Stimulated activated CD8-positive, alpha-beta memory T cell treated with anti-CD3 and anti-CD28 coated beads, Interleukin-15, amount 100 ng/mL, for 48 hours (primary cell): ENCODE measurements at places on chromosomes 3 and 15.

GRCh38 chr15:79832367-79833120 is 64.3 kb downstream of the MTHFS start:
- DNase-seq: no peak

GRCh38 chr3:153313302-153313965 is 151.4 kb downstream of the RAP2B start:
- no peak for DNase-seq

GRCh38 chr15:42503825-42504224 is 8.4 kb downstream of the SNAP23 start:
- no peak for DNase-seq

- DNase-seq: no peak
Measured at GRCh38 chr3:112640276-112640929, 540 bp downstream of the CCDC80 start.

GRCh38 chr3:124934577-124934976 is at the start of gene MUC13:
MUC13 (minus strand) TSS chr3:124934751; CDS start chr3:124934712, 39 bp downstream.
- no peak for DNase-seq

- no peak for DNase-seq
Measured at GRCh38 chr3:55623786-55624185, 136.7 kb upstream of the WNT5A start.

GRCh38 chr15:91852741-91853510 is 582 bp upstream of the SLCO3A1 start:
- peak; percentile 32 for DNase-seq
